ENCODE measurements at places on chromosomes 16 and 17.

DNA sequence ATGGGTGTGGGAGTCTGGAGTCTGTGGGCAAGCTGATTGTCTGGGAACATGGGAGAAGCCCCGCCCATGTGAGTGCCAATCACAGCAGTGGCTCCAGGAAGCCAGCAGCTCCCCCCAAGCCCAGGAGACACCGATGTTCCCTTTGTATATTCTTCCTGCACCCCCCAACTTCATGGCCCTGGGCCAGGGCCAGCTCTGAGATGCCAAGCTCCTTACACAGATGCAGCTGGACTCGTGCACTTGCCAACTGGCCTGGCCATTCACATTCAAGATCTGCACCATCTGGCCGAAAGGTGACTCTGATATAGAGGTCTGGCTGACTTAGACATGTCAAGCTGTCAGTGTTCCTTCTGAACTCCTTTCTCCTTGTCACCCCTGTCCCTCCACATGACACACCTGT is 50.5 kb downstream of the CACNG5 start:
- DNase-seq, result no peak

DNA sequence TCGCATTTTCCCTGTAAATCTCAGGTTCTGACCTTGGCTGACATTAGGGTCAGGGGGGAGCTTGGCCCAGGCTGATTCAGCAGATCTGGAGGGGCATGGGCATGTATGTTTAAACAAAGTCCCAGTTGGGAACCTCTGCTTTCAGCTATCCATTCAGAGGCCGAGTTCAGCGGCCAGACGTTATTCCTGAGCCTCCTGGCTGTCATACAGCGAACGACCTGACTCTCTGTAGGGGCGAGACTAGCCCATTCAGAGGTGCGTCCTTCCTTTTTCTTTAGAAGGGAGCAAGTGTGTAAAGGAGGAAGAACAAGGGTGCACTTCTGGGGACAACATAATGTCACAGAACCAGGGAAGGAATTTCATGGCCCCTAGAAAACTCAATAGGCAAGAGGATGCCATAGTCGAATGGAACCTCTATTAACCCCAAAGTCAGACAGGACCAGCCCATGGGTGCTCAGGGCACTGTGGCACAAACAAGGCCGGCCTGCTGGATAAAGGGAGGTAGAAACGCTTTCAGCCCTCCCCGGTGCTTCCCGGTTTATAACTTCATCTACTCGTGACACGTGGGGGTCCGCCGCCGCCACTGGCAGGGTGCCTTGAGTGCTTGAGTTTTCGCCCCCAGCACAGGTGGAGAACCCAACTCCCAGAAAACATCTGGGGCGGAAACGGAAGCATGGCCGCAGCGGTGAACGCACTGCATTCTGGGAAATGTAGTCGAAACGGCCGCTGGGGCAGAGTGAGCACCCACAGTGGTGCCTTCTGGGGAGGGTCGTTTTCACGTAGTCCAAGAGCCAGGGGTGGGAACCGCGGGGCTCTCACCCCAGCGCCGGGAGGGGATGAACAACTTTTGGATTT is 33.2 kb upstream of the PLCG2 start:
- DNase-seq, result peak; percentile 41

GRCh38 chr16:28524681-28525171 is 14.0 kb downstream of the NUPR1 start:
- no peak for DNase-seq

DNA sequence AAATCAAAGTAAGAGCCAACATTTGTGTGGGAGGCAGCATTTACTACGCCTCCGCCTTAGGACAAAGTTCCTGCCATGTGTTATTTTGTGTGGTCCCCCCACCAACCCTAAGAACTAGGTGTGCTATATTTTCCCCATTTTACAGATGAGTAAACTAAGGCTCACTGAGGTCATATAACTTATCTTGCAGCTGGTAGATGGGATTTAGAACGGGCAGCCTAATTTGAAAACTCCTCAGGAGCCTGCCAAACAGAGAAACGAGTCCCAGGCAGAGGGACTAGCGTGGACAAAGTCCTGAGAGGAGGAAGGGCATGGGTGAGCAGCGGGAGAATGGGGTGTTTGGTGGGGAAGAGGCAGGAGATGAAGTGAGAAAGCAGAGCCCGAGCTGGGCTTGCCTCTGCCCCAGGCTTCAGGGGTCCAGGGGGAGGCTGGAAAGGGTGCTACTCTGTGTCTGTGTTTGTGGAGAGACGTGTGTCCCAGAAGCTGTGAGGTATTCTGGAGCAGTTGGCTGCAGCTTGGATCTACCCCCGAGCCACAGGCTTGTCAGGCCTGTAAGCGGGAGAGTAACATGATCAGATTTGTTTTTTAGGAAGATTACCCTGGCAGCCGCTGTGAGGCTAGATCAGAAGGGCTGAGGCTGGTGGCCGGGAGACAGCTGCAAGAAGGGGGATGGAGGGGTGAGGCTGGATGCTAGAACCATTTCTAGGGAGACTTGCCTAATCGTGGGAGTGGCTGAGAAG is 5.0 kb downstream of the MLLT6 start:
- no peak for DNase-seq

DNA sequence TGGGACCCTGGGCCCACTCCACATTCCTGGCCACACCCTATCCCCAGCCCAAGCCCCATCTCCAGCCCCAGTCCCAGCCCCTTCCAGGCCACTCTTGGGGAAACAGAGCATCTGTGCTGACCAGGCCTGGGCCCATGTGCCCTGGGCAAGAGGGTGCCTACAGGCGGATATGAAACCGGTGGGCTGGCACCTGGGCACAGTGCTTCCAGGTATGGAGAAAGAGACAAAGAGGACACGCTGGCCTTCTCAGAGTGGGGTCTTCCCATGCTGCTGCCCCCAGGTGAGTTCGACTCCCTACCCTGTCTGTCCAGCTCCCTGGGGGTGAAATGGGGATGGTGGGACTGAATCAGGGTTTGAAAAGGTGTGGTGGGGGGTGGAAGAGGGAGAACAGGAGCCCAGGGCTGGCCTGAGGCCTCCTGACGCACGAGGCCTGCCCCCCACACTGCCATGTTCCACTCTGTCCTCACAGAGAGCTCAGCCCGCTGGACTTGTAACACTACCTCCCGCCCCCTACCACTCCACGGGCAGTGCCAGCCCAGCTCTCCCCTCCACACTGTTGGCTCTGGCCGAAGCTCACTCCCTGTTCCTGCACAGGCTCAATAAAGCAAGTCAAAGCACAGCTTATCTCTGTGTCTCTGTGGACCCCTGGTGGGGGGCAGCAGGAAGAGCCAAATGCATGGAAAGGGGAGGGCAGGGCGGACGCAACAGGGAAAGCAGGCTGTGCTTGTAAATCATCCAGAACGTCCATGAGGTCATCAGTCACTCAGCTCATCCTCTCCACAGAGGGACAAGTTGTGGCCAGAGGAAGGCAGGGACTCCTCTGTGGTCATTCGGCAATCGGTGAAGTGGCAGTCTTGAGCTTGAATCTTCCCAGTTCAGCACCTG is 71.1 kb upstream of the TMEM97 start:
- DNase-seq, result no peak

- no peak for DNase-seq
Observed at GRCh38 chr16:58265480-58266052, 29.3 kb downstream of the PRSS54 start.

DNA sequence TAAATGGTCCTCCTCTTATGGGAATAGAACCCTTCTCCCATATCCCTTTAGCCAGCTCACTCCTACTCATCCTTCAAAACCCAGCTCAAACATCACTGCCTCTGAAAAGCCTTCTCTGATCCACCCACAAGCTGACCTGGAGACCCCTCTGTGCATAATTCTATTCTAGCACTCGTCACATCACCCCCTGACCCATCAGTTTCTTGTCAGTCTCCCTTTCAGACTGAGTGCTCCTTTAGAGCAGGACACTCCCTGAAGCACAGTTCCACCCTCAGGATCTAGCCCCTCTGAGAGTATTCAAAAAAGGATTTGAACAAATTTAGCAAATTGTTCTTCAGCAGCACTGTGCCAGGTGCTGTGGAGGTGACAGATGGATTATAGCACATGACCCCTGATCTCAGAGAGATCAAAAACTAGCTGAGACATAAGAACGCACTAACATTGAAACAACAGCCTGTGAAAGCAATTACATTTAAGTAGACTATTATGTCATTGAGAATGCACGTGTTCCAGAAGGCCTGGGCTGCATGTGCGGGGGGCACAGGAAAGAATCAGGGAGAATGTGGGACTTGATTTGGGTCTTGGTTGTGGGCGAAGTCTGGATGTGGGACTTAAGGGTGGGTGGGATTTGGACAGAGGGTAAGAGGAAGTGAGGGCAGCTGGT is 43.5 kb downstream of the MRPS23 start:
- no peak for DNase-seq

DNA sequence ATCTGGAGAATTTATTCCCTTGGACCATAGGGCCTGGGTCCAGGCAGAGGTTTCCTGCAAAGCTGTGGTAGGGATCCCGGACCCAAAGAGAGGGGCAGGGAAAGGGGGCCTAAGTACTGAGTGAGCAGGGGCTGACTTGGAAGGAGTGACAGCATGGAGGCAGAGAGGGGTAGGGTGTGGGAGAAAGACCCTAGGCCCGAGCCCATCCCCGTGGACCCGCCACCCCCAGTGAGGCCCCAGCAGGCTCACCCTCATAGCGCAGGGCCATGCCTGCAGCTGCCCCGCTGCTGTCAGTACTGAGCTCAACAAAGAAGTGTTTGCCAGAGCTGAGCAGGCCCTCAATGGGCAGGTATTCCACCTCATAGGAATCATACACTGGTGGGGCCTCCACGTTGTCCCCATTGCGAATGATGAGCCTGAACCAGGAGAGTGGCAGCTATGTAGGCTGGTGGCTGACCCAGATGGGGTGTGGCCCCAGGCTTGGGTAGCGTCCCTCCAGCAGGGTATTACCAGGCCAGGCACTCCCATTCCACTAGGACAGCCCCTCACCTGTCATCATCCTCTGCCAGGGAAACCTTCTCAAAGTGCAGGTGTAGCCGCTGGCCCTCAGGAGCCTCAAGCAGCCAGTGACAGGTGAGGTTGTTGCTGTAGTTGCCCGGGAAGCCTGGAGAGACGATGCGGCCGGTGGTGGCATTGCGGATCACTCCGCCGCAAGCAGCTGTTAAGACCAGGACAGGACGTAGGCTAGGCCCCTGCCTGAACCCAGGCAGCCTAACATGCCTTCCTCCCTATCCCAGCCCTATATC is 9.1 kb upstream of the PHF12 start:
- no peak for DNase-seq

GRCh38 chr16:9489835-9490467 is 398.5 kb downstream of the HAPSTR1 start:
- DNase-seq, result no peak

DNA sequence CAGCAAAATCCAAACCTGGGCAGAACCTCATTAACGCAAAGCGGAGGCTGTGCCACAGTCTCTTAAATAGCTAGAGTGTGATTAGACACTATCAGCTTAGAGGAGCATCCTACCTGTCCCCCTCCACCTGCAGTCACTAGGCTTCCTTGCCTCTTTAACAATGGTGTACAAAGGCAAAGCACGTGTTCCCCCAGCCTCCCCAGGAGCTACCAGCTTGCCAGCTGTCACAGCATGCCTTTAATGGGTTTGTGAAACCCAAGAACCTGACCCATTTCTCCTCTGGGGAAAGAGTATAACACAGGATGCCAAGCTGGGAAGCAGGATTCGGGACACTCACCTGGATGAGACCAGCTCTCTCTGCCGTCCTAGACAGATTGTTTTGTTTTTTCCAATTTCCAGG is 37.2 kb upstream of the TBX2 start:
- DNase-seq, result no peak

GRCh38 chr17:21262259-21262993 is 9.2 kb upstream of the NATD1 start:
- no peak for DNase-seq

GRCh38 chr16:85947230-85948137 is 48.5 kb downstream of the IRF8 start:
- no peak for DNase-seq

GRCh38 chr17:6259899-6260298 is 175.0 kb downstream of the AIPL1 start:
- no peak for DNase-seq

GRCh38 chr16:88809676-88810165 is 2.0 kb downstream of the APRT start:
- DNase-seq, result peak; percentile 16

- no peak for DNase-seq
Observed at GRCh38 chr16:67169642-67170167, 633 bp upstream of the NOL3 start.

- DNase-seq, result no peak
Observed at GRCh38 chr16:6625606-6626005, 707.0 kb upstream of the RBFOX1 start.

- no peak for DNase-seq
Observed at GRCh38 chr16:49748322-49748721, 107.6 kb downstream of the ZNF423 start.

GRCh38 chr17:15485045-15485444 is 17.6 kb upstream of the CDRT4 start:
- no peak for DNase-seq

DNA sequence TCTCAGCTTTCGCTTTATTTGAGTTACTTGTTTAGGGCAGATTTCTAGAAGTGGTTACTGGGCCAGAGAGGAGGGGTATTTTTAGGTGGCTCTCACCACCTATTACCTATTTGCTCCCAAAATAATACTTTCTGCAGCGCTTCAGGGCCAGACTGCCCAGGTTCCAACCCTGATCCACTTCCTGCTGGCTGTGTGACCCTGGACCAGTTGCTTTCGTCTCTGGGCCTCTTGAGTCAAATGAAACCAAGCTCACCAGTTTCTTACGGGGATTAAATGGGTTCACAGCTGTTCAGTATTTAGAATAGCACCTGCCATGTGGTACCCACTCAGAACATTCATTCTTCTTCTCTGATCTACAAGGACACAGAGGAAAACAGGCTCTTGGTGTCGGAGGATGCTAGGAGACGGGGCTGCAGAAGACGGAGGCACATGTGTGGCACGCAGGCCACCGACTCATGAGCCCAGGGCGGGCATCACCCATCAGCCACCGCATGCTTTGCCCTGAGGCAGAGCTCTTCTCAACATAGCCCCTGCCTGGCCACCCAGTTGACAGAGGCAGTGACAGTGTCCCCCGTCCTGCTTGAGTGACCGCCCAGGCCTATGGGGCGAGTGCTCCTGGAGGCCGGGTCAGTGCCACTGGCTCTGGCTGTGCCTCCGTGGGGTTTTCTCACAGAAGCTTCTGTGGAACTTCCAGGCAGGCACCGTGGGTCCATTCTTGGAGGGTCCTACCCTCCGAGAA is 149.0 kb upstream of the PLCG2 start:
- DNase-seq, result no peak

GRCh38 chr16:58399718-58400633 is 7.7 kb downstream of the GINS3 start:
- no peak for DNase-seq

GRCh38 chr17:2025622-2026309 is 632 bp upstream of the RTN4RL1 start:
- DNase-seq, result no peak

GRCh38 chr17:47952171-47953021 is 5.3 kb downstream of the PRR15L start:
- no peak for DNase-seq

GRCh38 chr16:10988164-10988803 is 43.9 kb downstream of the CLEC16A start:
- DNase-seq, result peak; percentile 26

- DNase-seq, result no peak
Observed at GRCh38 chr16:50193594-50193993, 40.5 kb downstream of the TENT4B start.

DNA sequence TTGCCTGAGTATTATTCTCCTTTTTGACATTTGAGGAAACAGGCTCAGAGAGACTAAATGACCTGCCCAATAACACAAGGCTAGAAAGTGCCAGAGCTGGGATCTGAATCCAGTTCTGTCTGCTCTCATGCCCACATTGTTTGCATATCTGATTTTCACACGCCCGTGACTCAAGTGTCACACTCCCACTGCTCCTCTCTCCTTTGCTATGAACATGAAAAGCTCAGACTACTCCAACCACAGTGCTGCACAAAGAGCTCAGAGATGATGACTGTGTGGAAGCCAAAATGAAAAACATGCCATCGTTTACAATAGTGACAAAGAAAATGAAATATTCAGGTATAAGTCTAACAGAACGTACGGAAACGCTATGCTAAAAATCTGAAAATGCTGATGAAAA is 107.9 kb downstream of the SMG6 start:
- DNase-seq, result no peak
